ENCODE measurements at places on chromosomes 5 and 9.
A peak's percentile ranks its signal among the peaks of the same experiment; 100 is the strongest.

GRCh38 chr5:149618581-149619248, 37.4 kb downstream of the ARHGEF37 start:
- no peak overlapping the region for H3K4me3 ChIP-seq
- no peaks in the 10 kb centered on the region for H3K36me3 ChIP-seq
- no peak overlapping the region for H3K27ac ChIP-seq
- no peaks in the 10 kb centered on the region for H3K27me3 ChIP-seq
- DNase-seq, result no peak

- H3K36me3 ChIP-seq, result peaks cover 10% of the 10 kb centered on the region
- no peak overlapping the region for H3K27ac ChIP-seq
- no peaks in the 10 kb centered on the region for H3K27me3 ChIP-seq
- H3K4me3 ChIP-seq, result no peak overlapping the region
These were observed 3.8 kb downstream of the ZFYVE16 start for GRCh38 chr5:80411589-80412219.

DNA sequence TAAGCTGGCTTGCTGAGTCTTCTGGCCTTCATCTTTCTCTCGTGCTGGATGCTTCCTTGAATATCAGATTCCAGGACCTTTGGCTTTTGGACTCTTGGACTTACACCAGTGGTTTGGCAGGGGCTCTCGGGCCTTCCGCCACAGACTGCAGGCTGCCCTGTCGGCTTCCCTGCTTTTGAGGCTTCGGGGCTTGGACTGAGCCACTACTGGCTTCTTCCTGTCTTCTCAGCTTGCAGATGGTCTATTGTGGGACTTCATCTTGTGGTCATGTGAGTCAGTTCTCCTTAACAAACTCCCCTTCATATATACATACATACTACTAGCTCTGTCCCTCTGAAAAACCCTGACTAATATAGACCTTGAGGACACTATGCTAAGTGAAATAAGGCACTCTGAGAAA, 78.3 kb upstream of the SSBP2 start:
- no peaks in the 10 kb centered on the region for H3K36me3 ChIP-seq
- H3K27ac ChIP-seq, result no peak overlapping the region
- no peaks in the 10 kb centered on the region for H3K4me1 ChIP-seq

DNA sequence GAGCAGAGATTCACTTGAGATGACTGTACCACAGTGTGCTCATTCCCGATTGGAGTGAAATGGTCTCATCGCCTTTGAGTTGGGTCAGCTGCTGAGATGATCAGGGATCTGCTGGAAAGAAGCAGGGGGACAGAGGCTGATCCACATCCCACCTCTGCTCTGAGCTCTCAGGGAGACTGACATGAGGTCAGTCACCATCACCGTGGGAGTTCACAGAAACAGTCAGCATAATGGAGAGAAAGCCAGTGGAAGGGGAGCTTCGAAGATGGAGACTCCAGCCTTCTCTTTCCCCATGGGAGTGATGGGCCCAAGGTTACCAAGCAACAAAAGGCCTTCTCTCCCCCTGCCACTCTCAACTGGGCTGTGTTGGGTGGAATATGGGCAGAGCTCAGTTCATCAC, 276.4 kb downstream of the CDK5RAP2 start:
- no peak overlapping the region for H3K27ac ChIP-seq
- H3K4me1 ChIP-seq, result peaks cover 6% of the 10 kb centered on the region
- no peak for DNase-seq
- H3K27me3 ChIP-seq, result peaks cover 6% of the 10 kb centered on the region

- no peaks in the 10 kb centered on the region for H3K36me3 ChIP-seq
- no peak overlapping the region for H3K27ac ChIP-seq
- no peak for DNase-seq
- H3K27me3 ChIP-seq, result peaks cover 11% of the 10 kb centered on the region
These were observed 10.4 kb upstream of the CRB2 start for GRCh38 chr9:123345567-123345955.

DNA sequence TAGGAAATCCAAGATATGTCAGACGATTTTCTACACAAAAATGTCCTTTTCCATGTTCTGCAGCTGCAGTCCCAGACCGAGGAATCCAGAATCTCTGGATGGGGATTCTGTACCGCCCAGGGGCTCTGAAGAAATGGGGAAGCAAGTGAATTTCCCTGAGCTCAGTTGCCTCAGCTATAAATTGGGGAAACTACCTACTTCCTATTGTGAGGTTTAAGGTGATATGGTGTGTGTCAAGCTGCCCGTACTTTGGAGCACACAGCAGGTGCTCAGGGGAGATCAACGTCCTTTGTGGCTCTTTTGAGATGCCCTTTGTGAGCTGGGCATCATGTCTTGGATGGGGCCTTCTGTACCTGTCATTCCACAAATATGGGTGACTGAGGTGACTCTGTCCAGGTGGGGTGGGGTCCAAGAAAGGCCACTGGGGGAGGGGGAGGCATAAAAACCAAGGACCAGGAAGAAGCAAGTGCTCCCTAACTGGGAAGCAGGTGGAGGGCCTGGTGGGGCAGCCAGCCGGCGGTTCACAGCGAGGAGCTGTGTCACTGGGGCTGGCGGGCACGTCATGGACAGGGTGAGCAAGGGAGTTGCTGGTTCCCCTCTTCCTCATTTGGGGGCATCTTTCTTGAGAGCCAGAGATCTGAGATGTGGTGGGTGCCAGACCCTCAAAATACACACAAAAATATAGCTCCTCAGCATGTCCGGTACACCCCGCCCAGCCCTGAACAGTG, 116.0 kb downstream of the CRB2 start:
- H3K4me1 ChIP-seq, result peaks cover 8% of the 10 kb centered on the region
- DNase-seq, result no peak
- H3K36me3 ChIP-seq, result peaks cover 3% of the 10 kb centered on the region
- H3K4me3 ChIP-seq, result no peak overlapping the region
- H3K27ac ChIP-seq, result no peak overlapping the region

- DNase-seq, result no peak
- no peaks in the 10 kb centered on the region for H3K4me1 ChIP-seq
- H3K27me3 ChIP-seq, result no peaks in the 10 kb centered on the region
- H3K36me3 ChIP-seq, result peaks cover 23% of the 10 kb centered on the region
These were observed 20.0 kb downstream of the CCDC125 start for GRCh38 chr5:69312459-69313160.

DNA sequence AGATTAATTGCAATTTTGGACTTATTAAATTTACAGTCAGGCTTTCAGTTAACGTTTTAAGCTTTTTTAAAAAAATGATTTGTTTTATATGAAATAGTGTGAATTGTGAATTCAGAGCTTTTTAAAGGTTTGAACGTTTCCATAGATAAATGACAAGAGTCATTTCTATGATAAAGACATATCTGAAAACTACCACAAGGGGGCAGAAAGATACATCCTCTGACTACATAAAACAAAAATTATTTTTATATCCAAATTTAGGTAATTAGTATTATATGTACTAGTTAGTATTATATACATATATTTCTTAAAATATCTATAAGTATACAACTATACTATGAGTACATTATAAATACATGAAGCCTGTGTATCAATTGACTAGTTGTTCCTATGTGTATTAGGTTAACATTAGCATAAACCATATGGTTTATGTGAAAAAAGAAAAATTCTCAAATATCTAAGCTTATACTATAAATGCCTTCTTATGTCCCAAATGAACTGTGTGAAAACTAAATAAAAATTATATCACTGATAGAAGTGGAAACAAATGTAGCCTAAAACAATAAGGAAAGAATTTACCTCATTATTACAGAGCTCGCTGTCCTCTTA, 155.2 kb downstream of the MEF2C start:
- DNase-seq, result no peak
- H3K36me3 ChIP-seq, result no peaks in the 10 kb centered on the region
- peaks cover 8% of the 10 kb centered on the region for H3K27me3 ChIP-seq
- peaks cover 5% of the 10 kb centered on the region for H3K4me1 ChIP-seq
- H3K27ac ChIP-seq, result no peak overlapping the region

- no peaks in the 10 kb centered on the region for H3K36me3 ChIP-seq
- no peak for DNase-seq
- no peaks in the 10 kb centered on the region for H3K4me1 ChIP-seq
- H3K27ac ChIP-seq, result no peak overlapping the region
- peaks cover 88% of the 10 kb centered on the region for H3K27me3 ChIP-seq
- no peak overlapping the region for H3K4me3 ChIP-seq
These were observed 49.2 kb downstream of the IRX2 start for GRCh38 chr5:2702096-2702879.

GRCh38 chr9:73613092-73613701, 461.5 kb downstream of the ANXA1 start:
- H3K4me3 ChIP-seq, result no peak overlapping the region
- H3K27me3 ChIP-seq, result no peaks in the 10 kb centered on the region
- no peak for DNase-seq
- H3K36me3 ChIP-seq, result no peaks in the 10 kb centered on the region
- peaks cover 5% of the 10 kb centered on the region for H3K4me1 ChIP-seq
- no peak overlapping the region for H3K27ac ChIP-seq

DNA sequence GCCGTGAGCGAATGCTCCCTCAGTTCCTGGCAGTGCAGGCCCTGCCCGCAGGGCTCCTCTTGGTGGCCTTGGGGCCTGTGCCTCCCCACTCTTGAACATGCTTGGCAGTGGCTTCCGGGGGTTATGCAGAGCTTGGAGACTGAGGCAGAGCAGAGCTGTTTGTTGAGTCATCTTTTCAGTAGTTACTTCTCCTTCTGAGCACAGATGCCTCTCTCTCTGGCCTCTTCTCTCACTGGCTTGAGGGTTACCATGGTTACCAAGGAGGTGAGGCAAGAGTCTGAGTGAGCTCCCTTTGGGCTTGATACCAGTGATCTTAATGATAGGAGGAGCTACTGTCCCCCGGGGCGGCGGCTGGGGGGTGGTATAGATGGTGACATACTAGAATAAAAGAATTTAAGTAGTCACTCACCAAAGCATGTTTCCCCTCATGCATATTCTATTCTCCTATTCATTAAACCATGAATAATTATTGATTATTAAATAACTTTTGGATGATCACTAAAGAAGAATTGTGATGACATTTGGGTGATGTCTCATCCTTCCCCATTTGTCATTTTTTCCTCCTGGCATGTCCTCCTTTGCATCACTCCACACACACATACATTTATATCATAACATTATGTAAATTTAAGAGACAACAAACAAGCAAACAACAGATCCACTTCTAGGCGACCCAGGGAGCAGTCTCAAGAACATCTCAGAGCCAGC, 111.1 kb downstream of the ARHGAP26 start:
- no peak for DNase-seq
- no peaks in the 10 kb centered on the region for H3K36me3 ChIP-seq
- H3K4me3 ChIP-seq, result no peak overlapping the region

DNA sequence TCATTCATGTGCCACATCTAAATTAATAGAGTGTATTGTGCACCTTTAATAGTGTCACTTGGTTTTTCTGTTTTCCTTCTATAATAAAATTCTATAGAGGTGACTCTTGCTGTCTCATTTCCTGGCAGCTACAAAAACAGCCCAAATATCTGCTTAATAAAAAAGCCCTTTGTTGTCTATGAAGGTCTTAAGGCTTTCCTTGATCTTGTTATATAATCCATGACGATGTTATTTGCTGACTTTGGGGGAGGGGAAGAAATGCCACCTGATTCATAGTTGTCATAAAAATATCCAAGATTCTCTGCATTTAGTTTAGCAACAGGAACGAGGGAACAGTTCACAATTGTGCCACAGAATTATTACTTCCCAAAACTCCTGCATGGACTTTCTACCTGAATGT, 31.3 kb downstream of the CPEB4 start:
- H3K4me3 ChIP-seq, result no peak overlapping the region
- H3K27ac ChIP-seq, result no peak overlapping the region
- H3K27me3 ChIP-seq, result no peaks in the 10 kb centered on the region
- no peaks in the 10 kb centered on the region for H3K36me3 ChIP-seq
- no peak for DNase-seq

GRCh38 chr5:53257806-53258373, 148.3 kb upstream of the MOCS2 start:
- H3K27ac ChIP-seq, result no peak overlapping the region
- H3K36me3 ChIP-seq, result no peaks in the 10 kb centered on the region
- peaks cover 18% of the 10 kb centered on the region for H3K27me3 ChIP-seq
- H3K4me3 ChIP-seq, result no peak overlapping the region

GRCh38 chr5:61347080-61347479, 15.0 kb downstream of the ZSWIM6 start:
- DNase-seq, result no peak
- peak overlapping the region; percentile 57 for H3K27ac ChIP-seq
- H3K4me3 ChIP-seq, result no peak overlapping the region

- no peaks in the 10 kb centered on the region for H3K27me3 ChIP-seq
- H3K4me1 ChIP-seq, result no peaks in the 10 kb centered on the region
- H3K27ac ChIP-seq, result no peak overlapping the region
- no peaks in the 10 kb centered on the region for H3K36me3 ChIP-seq
These were observed 497.1 kb downstream of the NFIB start for GRCh38 chr9:13816837-13817236.

DNA sequence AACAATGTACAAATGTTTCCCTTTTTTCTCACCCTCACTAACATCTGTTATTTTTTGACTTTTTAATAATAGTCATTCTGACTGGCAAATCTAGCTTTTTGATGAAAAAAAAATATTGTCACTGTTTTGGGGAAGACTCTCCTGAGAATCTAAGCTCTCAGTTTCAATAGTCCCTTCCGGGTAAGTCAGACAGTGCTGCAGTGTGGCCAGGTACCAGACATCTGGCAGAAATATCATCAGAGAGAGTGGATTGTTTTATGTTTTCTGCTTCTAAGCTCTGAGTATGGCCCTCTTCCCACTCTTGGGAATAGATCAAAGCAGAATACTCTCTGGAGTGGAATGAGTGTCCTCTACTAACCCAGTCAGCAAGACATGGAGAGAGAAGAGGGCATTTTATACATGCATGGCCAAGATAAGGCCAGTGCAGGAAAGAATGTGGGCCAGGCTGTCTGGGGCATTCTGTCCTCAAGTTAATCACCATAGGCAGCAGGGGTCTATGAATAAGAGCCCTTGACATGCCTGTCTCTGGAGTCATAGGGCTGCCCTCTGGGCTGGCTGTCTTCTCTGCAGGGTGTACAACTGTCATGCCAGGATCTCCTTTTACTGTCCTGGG, 38.5 kb upstream of the OR2S2 start:
- no peak overlapping the region for H3K27ac ChIP-seq
- no peak overlapping the region for H3K4me3 ChIP-seq
- no peak for DNase-seq
- peaks cover 3% of the 10 kb centered on the region for H3K4me1 ChIP-seq
- no peaks in the 10 kb centered on the region for H3K36me3 ChIP-seq

- H3K4me3 ChIP-seq, result no peak overlapping the region
- DNase-seq, result no peak
- H3K4me1 ChIP-seq, result peaks cover 2% of the 10 kb centered on the region
- H3K27ac ChIP-seq, result no peak overlapping the region
- no peaks in the 10 kb centered on the region for H3K36me3 ChIP-seq
These were observed 1.8 kb upstream of the ENTPD2 start for GRCh38 chr9:137055385-137056364.

- no peaks in the 10 kb centered on the region for H3K36me3 ChIP-seq
- H3K27ac ChIP-seq, result no peak overlapping the region
- peak overlapping the region; percentile 54 for H3K4me3 ChIP-seq
- H3K4me1 ChIP-seq, result peaks cover 40% of the 10 kb centered on the region
- no peak for DNase-seq
These were observed 2.4 kb downstream of the MACIR start for GRCh38 chr5:103260951-103261350.

- no peaks in the 10 kb centered on the region for H3K27me3 ChIP-seq
- no peak overlapping the region for H3K27ac ChIP-seq
- no peaks in the 10 kb centered on the region for H3K36me3 ChIP-seq
- no peak overlapping the region for H3K4me3 ChIP-seq
- no peak for DNase-seq
These were observed 531.3 kb downstream of the NTRK2 start for GRCh38 chr9:85200726-85201404.

All from progenitor cell of endocrine pancreas (in vitro differentiated cells).